ENCODE measurements at places on chromosomes 4 and X. TPM values are rescaled to one million over a fixed set of nuclear protein-coding genes. Genes with fewer than 3 reads are reported as not detected.

The HPSE gene
- 16.3 TPM for total RNA-seq

The MAGEA12 gene
- not detected for total RNA-seq

The EOLA2 gene
- 12.7 TPM for total RNA-seq

The FRMPD4 gene
- total RNA-seq, result under 0.01 TPM

The NEUROG2 gene
- not detected for total RNA-seq

The ESX1 gene
- 0.17 TPM for total RNA-seq

The RGN gene
- total RNA-seq, result 0.34 TPM

The MFAP3L gene
- total RNA-seq, result 4.0 TPM

The GYG2 gene
- 0.43 TPM for total RNA-seq

The DCAF12L2 gene
- total RNA-seq, result not detected

The LANCL3 gene
- 0.43 TPM for total RNA-seq

Data from dermis lymphatic vessel endothelial cell (primary cell).